ENCODE measurements at places on chromosomes 13 and 19. TPM values are rescaled to one million over a fixed set of nuclear protein-coding genes. Genes with fewer than 3 reads are reported as not detected.
A peak's percentile ranks its signal among the peaks of the same experiment; 100 is the strongest.

DNA sequence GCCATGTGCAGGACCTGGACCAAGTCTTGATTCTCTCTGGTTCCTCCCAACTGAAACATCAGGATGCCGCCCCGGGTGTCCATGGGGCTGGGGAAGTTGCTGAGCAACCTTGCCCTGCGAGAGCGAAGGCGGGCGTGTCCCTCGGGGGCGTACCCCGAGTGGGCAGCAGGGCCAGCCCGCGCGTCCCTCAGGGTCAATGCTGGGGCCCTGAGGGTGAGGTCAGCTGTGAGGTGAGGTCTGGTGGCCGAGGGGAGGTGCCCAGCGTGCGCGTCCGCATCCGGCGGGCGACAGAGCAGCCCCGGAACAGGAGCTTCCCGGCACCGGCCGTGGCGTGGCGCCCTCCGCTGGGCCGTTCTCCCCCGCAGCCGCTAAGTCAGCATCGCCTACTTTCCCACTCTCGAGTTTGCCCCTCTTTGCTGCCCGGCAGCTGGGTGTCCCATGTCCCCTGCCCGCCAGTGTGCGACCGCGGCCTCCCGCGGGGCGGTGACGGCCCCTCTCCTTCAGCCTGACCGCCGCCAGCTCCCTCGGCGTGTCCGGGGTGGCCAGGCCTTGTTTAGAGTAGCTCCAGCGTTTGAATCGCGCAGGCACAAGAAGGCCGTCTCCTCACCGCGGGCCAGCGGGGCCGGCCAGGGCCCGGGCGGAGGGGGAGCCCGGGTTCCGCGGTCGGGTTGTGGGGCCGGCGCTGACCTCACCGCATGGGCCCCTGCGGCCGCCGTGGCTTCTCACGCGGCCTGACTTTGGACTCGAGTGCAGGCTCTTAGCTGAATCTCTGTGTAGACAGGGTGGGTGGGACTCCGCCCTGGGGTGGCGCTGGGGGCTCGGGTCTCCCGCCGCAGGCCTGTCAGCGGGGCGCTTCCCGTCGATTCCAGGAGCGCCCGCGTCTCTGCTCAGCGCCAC, 33.0 kb downstream of the GJA3 start:
- no peak for DNase-seq

GRCh38 chr19:13856497-13856896, 20.4 kb upstream of the NANOS3 start:
- DNase-seq = no peak

- DNase-seq = no peak
Observed at GRCh38 chr19:10422846-10423245, 2.5 kb downstream of the PDE4A start.

GRCh38 chr13:26019881-26020870, 31.6 kb downstream of the SHISA2 start:
- DNase-seq = peak; percentile 56

NTF4 gene
- not detected for total RNA-seq

SIGLEC12 gene
- total RNA-seq = not detected

RPL18A gene
- total RNA-seq = 1,468 TPM

OR7D2 gene
- not detected for total RNA-seq

Measured in pulmonary artery endothelial cell (primary cell).